ENCODE measurements at places on chromosomes 13 and 19. TPM values are rescaled to one million over a fixed set of nuclear protein-coding genes. Genes with fewer than 3 reads are reported as not detected.

The TRPM4 gene
- 18.2 TPM for total RNA-seq

The ZNF625 gene
- 8.3 TPM for total RNA-seq

The KCNN1 gene
- 0.25 TPM for total RNA-seq

The MAG gene
- total RNA-seq: not detected

The ENOX1 gene
- 1.2 TPM for total RNA-seq

The SBK3 gene
- 0.13 TPM for total RNA-seq

The PGLYRP1 gene
- not detected for total RNA-seq

The TMEM91 gene
- 3.9 TPM for total RNA-seq

The ISYNA1 gene
- 38.1 TPM for total RNA-seq

The TPP2 gene
- 39.5 TPM for total RNA-seq

The ZNF83 gene
- total RNA-seq: 23.9 TPM

The ZNRF4 gene
- total RNA-seq: not detected

DNA sequence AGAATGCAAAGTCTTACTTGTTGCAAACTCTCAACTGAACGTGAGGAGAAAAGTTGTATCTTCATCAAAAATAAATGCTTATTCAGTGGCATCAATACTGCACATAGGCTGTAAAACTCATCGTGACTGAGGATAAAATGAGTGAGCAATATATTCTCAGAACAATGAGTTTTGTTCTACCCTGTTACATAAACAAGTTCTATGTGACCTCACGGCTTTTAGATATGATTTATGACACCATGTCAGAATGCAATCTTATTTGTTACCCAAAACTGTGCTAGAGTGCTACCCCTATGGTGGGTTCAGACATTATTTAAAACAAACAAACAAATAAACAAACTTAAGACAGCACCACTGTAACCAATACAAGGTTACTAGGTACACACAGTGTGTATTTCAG is 55.4 kb downstream of the FOXO1 start:
- peak; percentile 87 for DNase-seq

- DNase-seq: no peak
Observed at GRCh38 chr13:74129500-74130191, 4.6 kb downstream of the KLF12 start.

DNA sequence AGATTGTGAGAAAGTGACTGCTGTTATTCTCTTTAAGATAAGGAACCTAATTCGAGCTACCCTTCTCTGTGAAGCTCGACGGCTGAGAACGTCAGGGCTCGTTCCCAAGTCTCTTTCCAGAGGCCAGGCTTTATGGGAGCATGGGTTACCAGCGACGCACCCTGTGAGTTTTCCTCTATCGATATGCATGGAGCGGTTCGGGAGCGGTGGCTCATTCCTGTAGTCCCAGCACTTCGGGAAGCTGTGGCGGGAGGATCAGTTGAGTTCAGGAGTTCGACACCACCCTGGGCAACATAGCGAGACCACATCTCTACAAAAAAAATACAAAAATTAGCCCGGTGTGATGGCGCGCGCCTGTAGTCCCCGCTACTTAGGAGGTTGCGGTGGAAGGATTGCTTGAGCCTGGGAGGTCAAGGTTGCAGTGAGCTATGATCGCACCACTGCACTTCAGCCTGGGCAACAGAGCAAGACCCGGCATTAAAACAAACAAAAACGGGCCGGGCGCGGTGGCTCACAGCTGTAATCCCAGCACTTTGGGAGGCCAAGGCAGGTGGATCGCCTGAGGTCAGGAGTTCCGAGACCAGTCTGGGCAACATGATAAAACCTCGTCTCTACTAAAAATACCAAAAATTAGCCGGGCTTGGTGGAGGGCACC is 681 bp upstream of the ZNF606 start:
- DNase-seq: no peak

- DNase-seq: no peak
Observed at GRCh38 chr13:99272481-99272880, 14.3 kb upstream of the GPR18 start.

- DNase-seq: peak; percentile 51
Observed at GRCh38 chr19:13830741-13831536, 35.7 kb downstream of the ZSWIM4 start.

GRCh38 chr19:38849147-38849859 is 483 bp downstream of the HNRNPL start:
- DNase-seq: peak; percentile 95

DNA sequence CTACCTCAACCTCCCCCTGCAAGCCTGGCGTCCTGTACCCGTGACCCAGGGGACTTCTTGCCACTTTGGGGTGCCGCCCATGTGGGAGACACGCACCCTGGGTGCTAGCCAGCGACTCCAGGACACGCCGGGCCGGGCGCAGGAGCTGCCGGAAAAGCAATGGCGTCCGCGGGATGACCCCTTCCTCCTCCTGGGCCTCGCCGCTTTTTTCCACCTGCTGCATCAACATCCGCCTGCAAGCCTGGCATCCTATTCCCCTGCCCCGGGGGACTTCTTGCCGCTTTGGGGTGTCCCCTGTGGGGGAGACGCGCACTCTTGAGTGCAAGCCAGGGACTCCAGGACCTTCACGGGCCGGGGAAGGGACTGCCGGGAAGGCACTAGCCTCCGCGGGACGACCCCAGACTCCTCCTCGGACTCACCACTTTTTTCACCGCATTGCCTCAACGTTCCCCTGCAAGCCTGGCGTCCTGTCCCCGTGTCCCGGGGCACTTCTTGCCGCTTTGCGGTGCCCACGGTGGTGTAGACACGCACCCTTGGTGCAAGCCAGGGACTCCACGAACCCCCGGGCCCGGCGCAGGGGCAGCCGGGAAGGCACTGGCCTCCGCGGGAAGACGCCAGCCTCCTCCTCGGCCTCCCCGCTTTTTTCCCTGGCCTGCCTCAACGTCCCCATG is 237.8 kb downstream of the TUBA3C start:
- DNase-seq: no peak

GRCh38 chr19:8208922-8209461 is at the start of gene CERS4:
Gene CERS4, plus strand, starts transcription at chr19:8209370. Its CDS starts 41,707 bp downstream, at chr19:8251077.
- DNase-seq: no peak

DNA sequence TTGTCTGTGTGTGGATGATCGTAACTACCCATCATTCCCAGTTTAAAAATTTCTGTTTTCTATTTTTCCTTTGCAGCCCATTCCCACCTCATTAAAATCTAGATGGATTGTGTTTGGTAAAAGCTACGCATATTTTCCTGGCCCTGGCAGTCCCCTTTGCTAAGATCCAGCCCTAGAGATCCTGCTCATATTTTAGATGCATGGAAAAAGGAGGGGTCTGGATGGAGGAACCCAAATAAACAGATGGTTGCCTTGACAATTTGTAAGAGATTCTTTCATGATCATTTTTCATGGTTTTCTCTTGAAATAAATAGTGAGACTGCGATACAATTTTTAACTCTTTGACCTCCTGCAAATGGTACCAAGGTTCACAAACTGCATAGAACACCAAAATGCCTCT is 174.4 kb downstream of the SLC7A1 start:
- DNase-seq: no peak

- no peak for DNase-seq
Observed at GRCh38 chr13:32409561-32410421, 18.1 kb downstream of the N4BP2L1 start.

DNA sequence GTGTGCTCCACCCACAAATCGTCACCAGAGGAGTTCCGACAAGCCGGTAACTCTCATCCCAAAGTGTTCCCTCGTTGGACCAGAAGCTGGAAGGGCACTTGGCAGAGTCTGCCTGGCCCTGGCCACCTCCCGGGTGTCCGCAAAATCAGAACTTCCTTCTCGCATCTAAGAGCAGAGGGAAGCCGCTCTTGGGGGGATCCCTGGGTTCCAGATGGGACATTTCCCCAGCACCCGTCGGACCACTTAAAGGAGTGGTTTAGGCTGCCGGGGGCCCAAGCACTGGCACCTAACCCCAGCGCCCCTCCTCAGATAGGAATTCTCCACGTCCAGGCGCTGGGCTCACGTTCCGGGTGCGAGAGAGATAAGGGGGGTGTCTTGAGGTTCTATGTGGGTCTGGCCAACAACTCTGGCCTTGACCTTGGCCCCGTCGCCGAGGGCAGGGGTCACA is 857 bp upstream of the MAP2K7 start:
- DNase-seq: no peak

DNA sequence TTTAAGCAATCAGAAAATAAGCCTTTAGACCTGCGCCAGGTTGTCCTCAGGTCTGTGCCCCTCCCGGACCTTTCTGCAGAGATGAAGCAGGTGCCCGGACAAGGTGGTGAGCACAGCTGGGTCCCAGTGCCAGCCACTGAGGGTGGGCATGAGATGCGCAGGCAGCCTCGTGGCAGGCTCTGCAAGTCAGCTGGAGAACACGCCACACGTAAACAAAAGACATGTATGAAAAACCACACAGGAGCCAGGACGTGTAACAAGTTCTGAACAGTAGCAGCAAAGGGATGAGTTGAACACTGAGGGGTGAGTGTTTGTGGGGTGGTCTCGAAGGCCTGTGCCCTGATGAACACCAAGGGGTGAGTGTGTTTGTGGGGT is 68.8 kb upstream of the MCF2L start:
- DNase-seq: no peak

DNA sequence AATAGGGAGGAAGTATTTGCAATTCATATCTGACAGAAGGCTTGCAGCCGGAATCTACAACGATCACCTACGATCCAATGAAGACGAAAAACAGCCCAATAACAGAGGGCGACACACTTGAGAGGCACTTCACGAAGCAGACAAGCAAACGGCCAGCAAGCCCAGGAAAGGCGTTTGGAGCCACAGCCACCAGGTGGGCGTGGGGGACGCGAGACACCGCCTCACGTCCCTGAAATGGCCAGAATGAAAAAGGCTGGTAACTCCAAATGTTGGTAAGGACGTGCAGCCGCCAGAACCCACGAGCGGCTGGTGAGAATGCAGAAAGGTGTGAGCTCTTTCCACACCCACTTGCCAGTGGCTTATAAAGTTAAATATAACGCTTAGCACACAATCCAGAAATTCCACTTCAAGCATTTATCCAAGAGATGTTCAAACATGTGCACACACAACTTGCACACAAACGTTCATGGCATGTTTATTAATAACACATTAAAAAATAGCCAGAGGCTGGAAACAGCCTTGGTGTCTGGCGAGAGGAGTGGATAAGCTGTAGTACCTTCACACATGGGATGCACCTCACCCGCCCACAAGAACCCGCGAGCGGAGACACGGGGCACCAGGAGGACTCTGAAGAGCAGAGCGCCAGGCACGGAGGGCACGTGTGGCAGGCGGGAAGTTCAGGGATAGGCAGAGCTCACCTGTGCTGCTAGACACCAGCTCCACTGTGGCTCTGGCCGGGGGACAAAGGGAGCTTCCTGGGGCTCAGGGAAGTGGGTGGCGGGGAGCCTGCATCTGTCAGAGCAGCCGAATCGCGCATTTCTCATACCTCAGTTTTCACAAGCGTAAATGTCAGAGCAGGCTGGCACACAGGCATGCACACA is 89.3 kb downstream of the SPACA7 start:
- no peak for DNase-seq

DNA sequence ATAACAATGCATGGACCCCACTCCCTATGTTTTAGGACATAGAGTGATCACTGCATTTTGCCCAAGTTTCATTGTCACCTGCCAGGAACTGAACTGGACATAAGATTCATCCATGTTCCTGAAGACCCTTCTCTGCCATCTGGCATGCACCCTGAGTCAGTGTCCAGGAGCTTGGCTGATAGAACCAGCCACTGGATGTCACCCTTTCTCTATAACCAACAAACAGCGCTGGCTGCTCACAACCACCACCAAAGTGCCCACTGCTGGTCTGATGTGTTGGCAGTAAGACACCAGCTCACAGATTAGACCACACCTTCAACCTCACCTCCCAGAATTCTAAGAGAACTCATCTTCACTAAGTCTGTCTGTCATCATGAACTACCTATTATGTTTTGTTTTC is 333.4 kb downstream of the ITGBL1 start:
- peak; percentile 13 for DNase-seq

- no peak for DNase-seq
Observed at GRCh38 chr19:28614634-28615545, 598.1 kb downstream of the UQCRFS1 start.

DNA sequence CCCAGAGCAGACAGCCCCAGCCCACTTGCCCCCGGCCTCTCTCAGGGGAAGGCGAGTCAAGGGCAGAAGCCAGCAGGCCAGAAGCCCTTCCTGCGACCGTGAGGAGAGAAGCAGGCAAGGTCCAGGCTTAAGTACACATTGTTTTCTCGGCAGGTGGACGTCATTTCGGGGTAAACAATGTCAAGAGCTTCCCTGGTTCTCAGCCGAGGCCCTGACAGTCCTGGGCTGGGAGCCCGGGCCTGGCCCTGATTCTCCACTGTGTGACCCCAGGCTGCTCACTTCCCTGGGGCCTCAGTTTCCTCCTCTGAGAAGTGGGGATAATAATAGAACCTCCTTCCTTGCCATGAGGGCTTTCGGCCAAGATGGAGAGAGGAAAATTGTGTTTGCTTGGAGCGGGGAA is 19.4 kb downstream of the PLVAP start:
- no peak for DNase-seq

GRCh38 chr13:109644069-109644750 is 142.2 kb downstream of the IRS2 start:
- DNase-seq: no peak
